ENCODE measurements at places on chromosomes 1 and 21. TPM values are rescaled to one million over a fixed set of nuclear protein-coding genes. Genes with fewer than 3 reads are reported as not detected.

CCDC30 gene
- total RNA-seq = 0.20 TPM

FRRS1 gene
- 1.8 TPM for total RNA-seq

FBLIM1 gene
- 137 TPM for total RNA-seq

SPRR1B gene
- not detected for total RNA-seq

GRIK3 gene
- not detected for total RNA-seq

CCDC24 gene
- 0.80 TPM for total RNA-seq

KRTAP19-6 gene
- not detected for total RNA-seq

FABP3 gene
- total RNA-seq = 3.9 TPM

SWT1 gene
- total RNA-seq = 4.5 TPM

TCHHL1 gene
- not detected for total RNA-seq

GPR3 gene
- 2.1 TPM for total RNA-seq

SDC3 gene
- 11.9 TPM for total RNA-seq

TRIM17 gene
- not detected for total RNA-seq

S100A14 gene
- total RNA-seq = not detected

C1QTNF12 gene
- 0.25 TPM for total RNA-seq

LMX1A gene
- total RNA-seq = not detected

KCNH1 gene
- not detected for total RNA-seq

KCNE2 gene
- total RNA-seq = not detected

RGS8 gene
- total RNA-seq = not detected

CD84 gene
- not detected for total RNA-seq

TMPRSS15 gene
- total RNA-seq = not detected

CD247 gene
- not detected for total RNA-seq

CLDN17 gene
- total RNA-seq = not detected

OR2AK2 gene
- not detected for total RNA-seq

THEM5 gene
- total RNA-seq = not detected

MANEAL gene
- total RNA-seq = 0.59 TPM

PACC1 gene
- 8.8 TPM for total RNA-seq

RNU1-2 gene
- total RNA-seq = not detected

LCK gene
- total RNA-seq = not detected

SLAMF6 gene
- not detected for total RNA-seq

LINGO4 gene
- not detected for total RNA-seq

MPZL1 gene
- total RNA-seq = 73.5 TPM

HEATR1 gene
- 27.2 TPM for total RNA-seq

DCST1 gene
- total RNA-seq = not detected

APOBEC4 gene
- not detected for total RNA-seq

AADACL3 gene
- not detected for total RNA-seq

KDF1 gene
- total RNA-seq = not detected

All from mammary microvascular endothelial cell (primary cell).